NCI-H524 treated with DMSO at 0.1 percent for 48 hours (cell line): ENCODE measurements at places on chromosomes 7 and 10.
A peak's percentile ranks its signal among the peaks of the same experiment; 100 is the strongest.

DNA sequence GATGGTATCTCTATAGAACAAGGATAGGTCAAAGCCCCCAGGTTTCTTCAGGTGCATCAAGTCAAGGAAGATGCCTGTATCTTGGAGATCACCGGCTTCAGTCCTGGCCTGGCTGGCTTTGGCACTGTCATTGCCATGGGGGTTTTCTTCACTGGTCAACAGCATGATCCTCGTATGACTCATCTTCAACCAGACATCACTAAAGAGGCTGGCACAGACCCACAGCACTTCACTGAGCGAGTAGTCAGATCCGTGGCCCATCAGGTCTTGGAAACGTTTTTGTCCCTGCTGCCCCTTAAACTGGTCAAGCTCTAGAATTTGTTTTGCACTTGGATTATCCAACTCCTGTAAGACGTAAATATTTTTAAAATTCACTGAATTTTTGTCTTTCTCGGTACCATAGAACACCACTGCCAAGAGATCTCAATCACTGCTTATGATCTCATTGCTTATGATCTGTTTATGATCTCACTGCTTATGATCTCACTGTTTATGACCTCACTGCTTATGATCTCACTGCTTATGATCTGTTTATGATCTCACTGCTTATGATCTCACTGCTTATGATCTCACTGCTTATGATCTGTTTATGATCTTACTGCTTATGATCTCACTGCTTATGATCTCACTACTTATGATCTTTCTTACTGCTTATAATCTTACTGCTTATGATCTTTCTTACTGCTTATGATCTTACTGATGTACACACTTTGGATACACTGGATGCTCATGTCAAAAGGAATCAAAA is 135.2 kb downstream of the CYP26A1 start:
- no peak for DNase-seq

DNA sequence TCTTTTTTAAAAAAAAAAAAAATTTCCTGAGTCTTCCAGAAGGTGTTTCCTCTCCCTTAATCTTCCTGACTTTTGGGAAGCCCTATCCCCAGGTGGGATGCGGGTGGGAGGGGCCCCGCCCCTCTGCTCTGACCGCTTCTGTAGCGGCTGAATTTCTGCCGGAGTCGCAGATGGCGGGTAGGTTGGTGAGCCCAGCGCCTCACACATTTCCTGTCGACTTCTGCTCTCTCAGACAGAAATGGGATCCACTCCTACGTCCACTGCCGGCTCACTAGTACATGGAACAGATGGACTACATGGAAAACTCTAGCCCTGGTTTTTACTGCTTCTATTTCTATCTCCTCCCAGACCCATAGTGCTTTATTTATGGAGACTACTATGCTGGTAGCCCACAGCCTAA is 90.9 kb downstream of the NEUROD6 start:
- DNase-seq: no peak

GRCh38 chr7:102138676-102139075 is 148.0 kb upstream of the SH2B2 start:
- peak; percentile 30 for DNase-seq

DNA sequence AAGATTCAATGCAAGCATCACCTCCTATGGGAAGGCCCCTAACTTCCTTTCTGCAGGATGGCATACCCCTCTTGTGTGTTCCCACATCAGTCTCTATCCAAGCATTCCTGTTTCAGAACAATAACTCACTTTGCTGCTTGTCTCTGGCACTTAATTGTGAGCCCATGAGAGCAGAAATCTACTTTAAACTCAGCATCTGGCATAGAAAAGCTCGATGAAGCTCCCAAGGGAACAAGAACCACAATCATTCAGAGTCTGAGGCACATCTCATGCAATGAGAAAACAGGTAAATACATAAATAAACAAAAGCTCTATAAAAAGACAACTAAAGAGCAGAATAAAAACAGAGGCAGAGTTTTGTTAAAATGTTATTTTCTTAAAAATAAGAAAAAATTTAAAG is 66.2 kb downstream of the VPS41 start:
- DNase-seq: no peak

DNA sequence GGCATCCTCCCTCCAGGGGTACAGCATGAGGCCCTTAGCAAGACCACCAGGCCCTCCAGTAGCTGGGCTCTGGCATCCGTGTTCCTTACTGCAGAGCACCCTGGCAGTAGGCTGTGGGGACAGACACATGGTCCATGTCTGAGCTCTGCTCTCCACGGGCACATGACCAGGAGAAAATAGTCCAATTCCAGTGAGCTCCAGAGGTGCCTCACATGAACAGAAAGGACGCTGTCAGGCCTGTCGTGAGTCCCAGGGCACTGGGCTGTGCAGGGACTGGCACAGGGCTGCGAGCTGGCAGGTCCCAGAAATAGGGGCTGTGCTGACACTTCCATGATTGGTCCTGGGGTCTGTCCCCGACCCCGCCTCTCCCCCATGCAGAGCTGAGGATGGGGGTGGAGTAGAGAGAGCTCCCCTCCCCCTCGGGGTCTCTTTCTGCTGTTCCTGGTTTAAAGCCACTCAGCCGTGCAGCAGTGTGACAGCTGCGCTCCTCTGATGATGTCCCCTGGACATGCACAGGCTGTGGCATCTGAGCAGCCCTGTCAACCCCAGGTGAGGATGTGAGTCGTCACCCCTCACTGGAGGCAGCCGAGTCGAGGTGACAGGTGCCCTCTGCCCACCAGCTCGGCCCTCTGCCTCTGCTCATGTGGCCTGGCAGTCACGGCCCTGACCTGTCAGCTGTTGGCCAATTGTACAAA is 25.2 kb upstream of the ZNF488 start:
- no peak for DNase-seq
